ENCODE measurements at places on chromosomes 11 and 22.
A peak's percentile ranks its signal among the peaks of the same experiment; 100 is the strongest.

GRCh38 chr11:73975479-73975757, 7.2 kb downstream of the UCP2 start:
- no peak for DNase-seq

- no peak for DNase-seq
Measured at GRCh38 chr11:83493034-83493433, 206.9 kb upstream of the CCDC90B start.

- DNase-seq = peak; percentile 53
Measured at GRCh38 chr11:65504674-65505465, 6.0 kb downstream of the MALAT1 start.

DNA sequence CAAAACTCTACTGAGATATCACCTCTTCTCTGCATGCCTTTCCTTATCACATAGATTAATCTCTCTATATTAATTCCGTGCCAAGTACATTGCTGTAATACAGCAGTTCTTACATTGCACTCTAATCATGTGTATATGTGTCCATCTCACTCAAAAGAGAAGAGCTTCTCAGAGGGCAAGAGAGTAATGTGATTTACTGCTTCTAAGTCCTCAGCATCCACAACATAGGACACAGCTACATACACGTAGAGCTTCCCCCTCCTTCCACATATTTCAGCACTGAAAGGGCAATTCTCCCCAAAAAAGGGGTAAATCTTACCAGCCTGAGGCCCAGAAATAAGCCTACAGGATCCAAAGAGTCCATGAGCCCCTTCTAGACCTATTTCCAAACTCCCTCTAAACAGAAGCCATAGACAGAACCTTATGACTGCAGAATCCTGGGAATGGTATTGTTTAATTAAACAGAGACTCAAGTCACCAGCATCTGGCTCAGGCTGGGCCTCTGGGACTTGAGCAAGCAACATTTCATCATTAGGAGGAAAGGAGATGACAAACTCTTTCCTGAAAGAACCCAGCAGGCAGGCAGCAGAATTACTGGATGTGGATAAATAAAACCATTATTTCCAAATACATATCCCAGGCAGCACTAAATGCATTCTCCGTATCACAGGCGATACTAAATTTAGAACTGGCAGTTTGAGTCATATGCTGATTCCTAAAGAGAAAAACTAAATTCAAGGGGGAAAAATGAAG, 87.2 kb downstream of the KCNC1 start:
- no peak for DNase-seq

- DNase-seq = no peak
Measured at GRCh38 chr11:105158436-105158835, 18.9 kb upstream of the CARD18 start.

DNA sequence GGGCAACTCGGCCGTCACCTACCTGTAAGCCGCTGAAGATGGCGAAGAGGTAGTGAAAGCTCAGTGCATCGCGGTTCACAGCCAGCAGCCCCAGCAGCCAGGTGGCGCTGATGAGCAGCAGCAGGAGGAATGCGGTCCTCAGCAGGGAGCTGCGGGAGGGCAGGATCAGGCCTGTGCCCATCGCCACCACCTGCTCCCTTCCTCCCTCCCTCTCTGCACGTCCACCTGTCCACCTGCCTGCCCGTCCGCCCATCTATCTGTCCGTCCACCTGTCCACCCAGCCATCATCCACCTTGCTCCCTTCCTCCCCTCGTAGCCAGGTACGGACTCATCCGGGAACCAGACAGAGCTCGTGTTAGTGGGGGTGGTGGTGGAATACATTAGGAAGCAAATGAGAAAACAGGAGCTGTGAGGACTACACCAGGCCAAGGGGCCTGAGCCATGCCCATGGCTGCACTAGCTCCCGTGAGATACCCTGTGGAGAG, 32.2 kb downstream of the TRMU start:
- DNase-seq = peak; percentile 67

GRCh38 chr11:89490981-89491690, at the start of gene NOX4:
Gene NOX4 (minus strand): TSS chr11:89491375. CDS start chr11:89491246, 129 bp downstream.
- no peak for DNase-seq

- DNase-seq = no peak
Measured at GRCh38 chr22:45212306-45212709, 28.4 kb downstream of the KIAA0930 start.

- DNase-seq = no peak
Measured at GRCh38 chr11:117980280-117980679, 5.9 kb upstream of the IL10RA start.

GRCh38 chr11:46345131-46345597, 2.1 kb upstream of the DGKZ start:
- peak; percentile 93 for DNase-seq

DNA sequence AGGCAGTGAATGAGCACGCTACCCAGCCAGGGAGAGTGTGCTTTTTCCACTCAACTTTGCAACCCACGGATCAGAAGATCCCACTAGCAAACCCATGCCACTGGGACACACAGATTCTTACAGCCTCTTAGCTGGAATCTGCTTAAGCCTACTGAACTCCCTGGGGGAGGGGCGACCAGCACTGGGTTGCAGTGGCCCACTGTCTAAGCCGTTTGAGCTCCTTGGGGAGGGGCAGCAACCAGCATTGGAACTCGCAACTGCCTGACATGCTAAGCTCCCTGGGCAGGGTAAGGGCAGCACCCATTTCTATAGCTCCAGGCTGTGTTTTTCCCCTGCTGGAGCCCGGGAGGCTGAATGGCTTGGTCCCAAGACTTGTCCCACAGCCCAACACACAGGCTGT, 99.6 kb downstream of the FAM168A start:
- no peak for DNase-seq

DNA sequence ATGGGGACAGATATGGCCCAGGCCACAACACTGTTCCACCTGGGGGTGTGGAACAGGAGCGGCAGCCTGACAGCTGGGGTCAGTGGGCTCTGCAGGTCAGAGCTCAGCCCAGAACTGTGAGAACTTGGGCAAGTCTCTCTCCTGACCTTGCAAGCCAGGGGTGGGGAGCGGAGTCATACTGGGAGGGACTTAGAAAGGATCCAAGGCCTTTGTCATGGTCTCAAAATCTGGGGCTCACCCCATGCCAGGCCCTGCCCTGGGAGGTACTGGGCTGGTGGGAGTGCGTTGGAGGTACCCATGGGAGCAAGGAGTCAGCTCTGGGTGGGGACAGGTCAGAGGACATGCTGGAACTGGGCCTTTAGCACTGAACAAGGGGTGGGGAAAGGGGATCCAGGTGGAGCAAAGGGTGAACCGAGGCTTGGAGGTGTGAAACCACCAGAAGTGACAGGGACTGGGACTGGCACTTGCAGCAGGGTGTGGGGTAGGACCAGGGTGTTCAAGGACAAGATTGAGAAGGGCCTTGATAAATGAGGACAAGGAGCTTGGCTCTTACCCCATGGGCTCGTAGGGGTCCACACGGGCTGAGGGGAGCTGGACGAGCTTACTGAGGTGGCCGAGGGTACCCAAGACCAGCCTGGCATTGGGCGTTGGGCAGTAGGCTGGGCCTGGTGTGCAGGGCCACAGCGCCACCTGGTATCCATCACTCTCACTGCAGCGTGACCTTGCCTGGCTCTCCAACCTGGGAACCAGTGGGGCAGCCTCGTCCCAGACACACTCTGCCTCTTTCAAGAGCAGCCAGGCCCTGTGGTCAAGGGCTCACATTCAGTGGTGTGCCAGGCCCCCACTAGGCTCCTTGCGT, 7.4 kb upstream of the PMM1 start:
- DNase-seq = peak; percentile 61

DNA sequence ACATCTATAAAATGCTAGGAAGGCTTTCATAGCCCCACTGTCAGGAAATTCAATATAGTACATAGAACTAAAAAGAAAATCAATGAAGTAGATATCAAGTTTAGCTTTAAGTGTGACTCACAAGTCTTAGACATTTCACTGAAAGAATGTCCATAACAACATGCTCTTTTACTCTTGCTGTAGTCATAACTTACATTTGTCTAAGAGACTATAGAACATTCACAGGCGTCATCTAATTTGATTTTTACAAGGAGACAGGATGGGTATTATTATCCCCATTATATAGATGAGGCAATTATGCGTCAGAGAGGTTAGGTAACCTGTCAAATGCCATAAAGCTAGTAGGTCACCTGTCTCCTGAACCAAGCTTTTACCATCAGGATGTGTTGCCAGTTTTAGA, 36.9 kb downstream of the BDNF start:
- no peak for DNase-seq

DNA sequence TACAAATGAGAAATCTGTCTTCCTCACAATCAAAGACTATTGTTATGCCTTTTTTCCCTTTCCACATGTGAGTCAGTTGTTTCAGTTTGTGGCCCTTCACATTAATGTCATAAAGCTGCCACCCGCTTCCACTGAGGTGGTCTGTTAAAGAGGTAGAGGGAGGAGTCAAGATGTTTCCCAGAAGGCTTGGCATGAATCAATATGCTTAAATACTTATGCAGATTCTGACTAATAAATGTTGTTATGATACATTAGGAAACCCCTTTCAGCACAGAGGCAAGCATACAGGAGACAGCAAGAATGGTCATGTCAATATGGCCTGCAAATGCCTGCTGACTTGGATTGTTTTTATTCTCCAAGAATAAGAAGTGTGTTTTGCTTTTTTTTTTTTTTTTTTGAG, 6.5 kb downstream of the RTN3 start:
- no peak for DNase-seq

- DNase-seq = no peak
Measured at GRCh38 chr11:72546866-72547265, 112.5 kb upstream of the CLPB start.

DNA sequence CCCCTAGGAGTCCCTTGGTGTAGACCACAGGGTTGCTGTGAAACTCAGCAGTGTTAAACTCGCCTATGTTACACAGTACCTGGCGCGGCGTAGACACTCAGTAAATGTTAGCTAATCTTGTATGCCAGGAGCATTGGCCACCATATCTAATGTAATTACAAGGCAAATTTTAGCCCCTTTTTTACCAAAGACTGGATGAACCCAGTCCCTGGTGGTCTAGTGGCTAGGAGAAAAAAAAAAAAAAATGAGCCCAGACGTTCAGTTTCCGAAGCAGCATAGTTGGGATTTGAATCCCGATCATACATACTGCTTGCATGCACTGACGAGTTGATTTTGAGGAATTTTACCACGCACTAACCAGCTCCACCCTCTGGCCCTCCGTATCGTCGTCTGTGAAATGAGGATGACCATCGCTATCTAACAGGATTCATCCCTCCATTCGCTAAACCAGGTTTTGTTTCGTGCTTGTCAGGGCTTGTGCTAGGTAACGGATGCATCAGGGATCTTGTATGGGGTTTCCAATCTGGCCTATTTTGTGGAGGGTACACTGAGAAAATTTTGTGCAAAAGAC, 688 bp downstream of the PTS start:
- no peak for DNase-seq

GRCh38 chr11:64987998-64988854, 8.5 kb downstream of the BATF2 start:
- DNase-seq = no peak

DNA sequence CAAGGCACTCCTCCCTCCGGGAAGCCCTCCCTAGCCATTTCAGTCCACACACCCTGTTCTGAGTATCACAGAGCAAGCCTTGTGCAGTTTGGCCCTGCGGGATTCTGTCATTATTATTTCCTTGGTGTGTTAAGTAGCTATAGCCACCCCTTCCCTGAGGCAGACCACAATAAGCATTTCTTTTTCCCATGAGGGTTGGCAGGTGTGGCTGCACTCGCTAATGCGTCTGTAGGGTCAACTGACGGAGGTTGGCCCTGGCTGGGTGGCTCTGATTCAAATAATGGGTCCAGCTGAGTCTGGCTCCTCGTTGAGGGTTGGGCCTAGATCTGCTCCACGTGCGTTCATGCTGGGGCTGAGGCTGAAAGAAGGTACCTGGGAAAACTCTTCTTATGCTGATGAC, 5.1 kb downstream of the F2 start:
- no peak for DNase-seq

GRCh38 chr11:24872651-24873311, 375.9 kb downstream of the LUZP2 start:
- DNase-seq = no peak

DNA sequence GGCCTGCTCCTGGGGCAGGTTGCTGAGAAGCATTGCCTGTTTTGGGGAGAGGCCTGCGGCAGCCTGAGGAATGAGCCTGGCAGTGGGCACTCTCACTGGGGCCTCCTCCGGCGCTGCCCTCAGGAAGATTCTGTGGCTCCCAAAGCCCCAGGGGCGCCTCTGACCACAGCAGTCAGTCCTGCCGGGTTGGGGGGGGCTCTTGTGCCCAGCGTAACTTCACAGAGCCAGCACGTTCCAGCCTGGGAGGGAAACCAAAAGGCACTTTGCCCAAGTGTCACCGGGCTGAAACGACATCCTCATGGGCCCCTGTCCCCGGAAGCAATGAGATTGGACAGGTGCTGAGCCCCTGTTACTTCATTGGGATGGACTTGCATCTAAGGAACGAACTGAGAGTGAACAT, 4.3 kb upstream of the LRP5 start:
- DNase-seq = no peak

- peak; percentile 52 for DNase-seq
Measured at GRCh38 chr11:123061403-123062157, at the start of gene HSPA8. Gene HSPA8 (minus strand): TSS chr11:123062136. CDS start chr11:123061324, 812 bp downstream.

- DNase-seq = no peak
Measured at GRCh38 chr22:31938296-31938695, 6.0 kb upstream of the YWHAH start.

DNA sequence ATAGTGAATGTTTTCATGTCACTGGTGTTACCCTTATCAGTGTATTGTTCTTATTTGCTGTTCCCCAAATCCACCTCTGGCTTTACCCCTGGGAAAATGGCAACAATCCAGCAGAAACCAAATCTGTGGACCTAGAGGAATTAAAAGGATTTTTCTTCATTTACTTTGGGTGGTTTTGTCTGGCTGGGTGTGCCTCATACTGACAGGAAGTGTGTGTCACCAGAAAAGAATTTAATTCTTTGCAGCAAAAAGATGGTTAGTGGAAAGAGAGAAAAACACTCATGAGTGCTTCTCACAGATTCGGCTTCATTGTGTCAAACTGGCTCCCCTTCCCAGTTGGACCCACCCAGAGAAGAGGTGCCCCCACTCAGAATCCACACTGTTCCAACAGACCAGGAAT, 38.9 kb downstream of the FZD4 start:
- no peak for DNase-seq

- no peak for DNase-seq
Measured at GRCh38 chr22:46611189-46611588, 9.0 kb upstream of the GRAMD4 start.

- DNase-seq = peak; percentile 78
Measured at GRCh38 chr11:59767225-59767611, 12.0 kb downstream of the STX3 start.

- no peak for DNase-seq
Measured at GRCh38 chr11:115912484-115912945, 408.3 kb upstream of the CADM1 start.

GRCh38 chr11:33577204-33577603, 123.4 kb downstream of the C11orf91 start:
- DNase-seq = no peak

Data from KBM-7 (cell line).